ENCODE measurements at places on chromosomes 4 and X.

DNA sequence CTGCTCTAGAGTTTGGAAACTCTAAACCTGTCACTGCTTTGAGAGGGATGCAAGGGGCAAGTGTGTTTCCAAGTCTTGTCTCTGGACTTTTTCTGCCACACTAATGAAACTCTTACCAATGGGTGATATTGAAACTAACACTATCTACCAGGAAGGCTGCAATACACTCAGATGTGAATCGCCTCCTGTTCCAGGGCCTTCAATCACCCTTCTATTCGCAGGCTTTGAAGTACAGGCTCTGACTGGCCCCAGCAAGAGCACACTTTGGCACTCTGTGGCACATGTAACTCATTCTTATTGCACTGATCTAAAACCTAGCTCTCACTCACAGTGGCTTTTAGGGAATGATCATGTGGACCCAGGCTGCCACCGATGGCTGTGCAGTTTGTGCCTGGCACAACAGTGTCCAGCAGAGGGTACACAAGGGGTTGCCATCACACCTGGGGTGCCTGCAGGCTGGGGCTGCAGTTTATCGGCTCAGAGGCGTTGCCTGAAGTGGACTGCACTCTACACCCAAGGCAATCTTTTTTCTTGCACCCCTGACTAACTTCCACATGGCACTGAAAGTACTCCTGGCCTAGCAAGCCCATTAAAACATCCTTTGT is 210.8 kb downstream of the MGST2 start:
- no peak for DNase-seq

DNA sequence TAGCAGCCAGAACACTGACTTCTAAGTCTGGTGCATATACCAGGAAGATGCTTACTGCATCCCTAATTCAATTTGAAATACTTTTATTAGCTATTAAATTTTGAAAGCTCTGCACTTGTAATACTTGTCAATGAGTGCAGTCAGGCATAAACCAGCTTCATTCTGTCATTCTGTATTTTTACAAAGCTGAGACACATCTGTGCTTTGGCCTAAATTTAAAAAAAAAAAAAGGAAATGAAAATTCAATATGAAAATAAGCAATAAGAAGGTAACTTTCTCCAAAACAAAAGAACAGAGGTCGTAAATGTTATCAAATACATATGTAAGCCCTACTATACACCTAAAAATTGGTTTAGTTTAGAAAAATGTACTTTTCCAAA is 7.0 kb downstream of the SMIM14 start:
- no peak for DNase-seq

DNA sequence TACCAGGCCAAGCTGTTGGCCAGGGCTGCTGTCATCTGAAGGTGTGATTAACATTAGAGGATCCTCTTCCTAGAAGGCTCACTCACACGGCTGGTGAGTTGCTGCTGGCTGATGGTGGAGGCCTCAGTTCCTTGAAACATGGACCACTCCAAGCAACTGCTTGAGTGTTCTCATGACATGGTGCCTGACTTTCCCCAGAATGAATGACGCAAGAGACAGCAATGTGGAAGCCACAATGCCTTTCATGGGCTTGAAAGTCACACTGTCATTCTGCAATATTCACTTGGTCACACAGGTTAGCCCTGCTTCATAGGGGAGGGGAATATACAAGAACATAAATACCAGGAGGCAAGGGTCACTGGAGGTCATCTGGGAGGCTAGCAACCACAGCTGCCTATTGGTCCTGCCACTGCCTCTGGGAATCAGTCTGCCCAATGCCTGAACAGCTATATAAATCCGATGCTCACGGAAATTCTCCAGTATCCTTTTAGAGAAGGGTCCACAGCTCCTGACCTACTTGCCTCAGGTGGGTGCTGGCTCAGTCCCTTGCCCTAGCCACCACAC is 97.1 kb upstream of the MAML3 start:
- no peak for DNase-seq

DNA sequence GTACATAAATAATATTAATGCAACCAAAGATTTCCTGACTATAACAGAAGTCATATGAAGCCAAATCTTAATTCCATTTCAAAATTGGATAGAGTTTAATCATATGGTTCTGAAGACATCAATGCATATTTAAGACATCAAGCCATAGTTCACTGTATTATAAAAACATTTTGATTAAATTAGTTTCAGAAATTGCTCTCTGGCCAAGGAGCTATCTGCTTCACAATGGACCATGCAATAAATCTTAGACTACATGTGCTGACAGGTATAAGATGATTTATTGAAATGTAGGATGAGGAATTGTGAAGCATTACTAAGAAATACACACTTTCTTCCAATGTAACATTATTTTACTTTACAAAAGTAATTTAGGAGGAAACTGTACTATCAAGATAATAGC is 81.6 kb downstream of the MID1 start:
- no peak for DNase-seq

DNA sequence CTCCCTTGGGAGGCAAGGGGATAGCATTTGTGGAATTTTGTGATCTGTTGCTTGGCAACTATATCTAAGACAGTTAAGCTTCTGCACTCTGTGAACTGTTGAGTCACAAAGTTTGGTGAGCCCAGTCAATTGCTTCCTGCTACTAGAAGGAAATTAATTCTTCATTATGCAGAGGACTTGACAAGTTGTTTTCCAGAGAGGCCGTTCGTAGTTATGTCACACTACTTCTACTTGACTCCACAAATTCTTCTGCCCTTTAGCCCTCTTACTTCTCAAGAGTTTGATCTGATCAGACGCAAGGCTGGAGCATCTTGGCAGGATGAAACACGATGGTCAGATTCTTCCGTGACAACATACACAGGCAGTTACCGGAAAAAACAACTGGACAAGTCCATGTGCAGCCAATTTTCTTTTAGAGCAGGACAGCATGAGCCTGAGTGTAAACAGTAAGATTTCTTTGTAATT is at the start of gene C4orf51:
C4orf51 (plus strand) TSS at position 156 of the 465 bp plus-strand sequence; CDS start at position 214, 58 bp downstream.
- no peak for DNase-seq

- DNase-seq: no peak
Observed at GRCh38 chr4:119027811-119028210, 107.8 kb upstream of the MYOZ2 start.

- DNase-seq: no peak
Observed at GRCh38 chrX:1599791-1600405, 8.5 kb downstream of the AKAP17A start.

- DNase-seq: no peak
Observed at GRCh38 chr4:27191592-27191991, 331.0 kb downstream of the STIM2 start.

DNA sequence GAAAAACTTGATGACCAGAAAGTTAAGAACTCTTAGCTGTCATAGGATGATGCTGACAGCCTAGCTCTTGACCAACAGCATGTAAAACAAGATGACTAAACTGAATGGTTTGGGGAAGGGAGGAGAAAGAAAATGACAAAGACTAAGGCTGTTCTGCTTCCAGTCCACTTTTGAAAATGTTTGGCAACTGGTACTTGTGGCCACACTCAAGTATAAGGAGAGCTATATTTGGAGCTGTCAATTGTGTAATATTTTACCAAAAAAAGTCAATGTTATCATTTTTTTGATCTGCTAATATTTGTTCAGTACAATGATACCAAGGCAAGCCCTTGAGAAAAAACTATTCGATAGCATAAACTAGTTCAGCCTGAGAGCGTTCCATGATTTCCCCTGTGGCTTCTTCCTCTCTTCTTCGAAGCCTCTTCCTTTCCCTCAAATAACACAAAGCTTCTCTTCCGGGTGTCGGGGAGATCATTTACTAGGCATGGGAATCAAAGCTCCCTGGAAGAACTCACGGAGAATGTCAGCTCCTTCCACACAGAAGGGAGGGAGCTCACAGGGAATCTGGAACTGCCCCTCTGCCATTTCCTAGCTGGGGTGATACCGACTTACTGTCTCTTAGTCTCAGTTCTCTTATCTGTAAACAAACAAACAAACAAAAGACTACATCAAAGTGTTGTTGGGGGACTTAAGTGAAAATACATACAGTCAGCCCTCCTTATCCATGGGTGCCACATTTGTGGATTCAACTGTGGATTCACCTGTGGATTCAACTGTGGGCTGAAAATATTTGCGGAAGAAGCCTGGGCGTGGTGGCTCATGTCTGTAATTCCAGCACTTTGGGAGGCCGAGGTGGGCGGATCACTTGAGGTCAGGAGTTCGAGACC is 82.6 kb downstream of the SCD5 start:
- no peak for DNase-seq

DNA sequence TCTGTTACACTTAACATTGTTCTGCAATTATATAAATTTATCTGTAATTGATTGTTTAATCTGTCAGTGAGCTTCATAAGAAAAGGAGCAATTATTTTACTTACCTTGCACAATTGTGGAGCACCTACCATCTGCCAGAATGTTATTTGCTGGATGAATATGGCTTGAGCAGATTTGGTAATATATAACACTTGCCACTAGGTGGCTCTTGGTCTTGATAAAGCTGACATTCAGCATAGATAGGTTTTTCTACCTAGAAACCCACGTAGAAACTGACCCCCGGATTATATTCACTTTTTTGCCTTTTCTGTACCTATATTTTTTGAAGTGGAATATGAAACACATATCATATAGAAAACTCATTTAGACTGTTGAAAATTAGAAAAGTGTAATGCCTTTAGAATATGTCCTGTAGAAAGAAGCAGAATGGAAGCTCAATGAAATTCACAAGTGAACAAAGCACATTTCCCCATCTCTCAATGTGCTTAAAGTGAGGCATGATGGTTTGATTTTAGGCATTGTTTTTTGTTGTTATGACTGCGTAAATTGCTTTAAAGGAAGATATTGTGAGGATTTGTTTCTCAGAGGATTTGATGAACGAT is 9.5 kb downstream of the RBPJ start:
- no peak for DNase-seq

DNA sequence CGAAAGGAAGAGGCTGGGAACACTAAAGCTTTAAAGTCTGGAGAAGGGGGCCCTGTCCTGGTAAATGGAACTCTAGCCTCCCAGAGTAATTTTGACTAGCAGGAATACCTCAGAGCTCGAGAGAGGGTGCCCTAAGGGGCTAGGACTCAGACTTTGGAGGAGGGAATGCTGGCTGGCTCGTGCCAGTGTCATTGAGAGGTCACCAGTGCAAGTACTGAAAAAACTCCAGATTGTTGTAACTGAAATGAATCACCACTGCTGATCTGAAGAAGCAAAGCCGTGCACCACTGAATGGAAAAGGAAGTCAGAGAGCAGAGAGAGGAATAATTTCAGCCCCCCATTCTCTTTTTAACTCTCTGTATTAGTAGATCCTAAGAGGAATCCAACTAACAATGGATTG is 690.2 kb downstream of the FAT4 start:
- DNase-seq: no peak

- DNase-seq: no peak
Observed at GRCh38 chr4:2465032-2465431, 3.9 kb upstream of the RNF4 start.

DNA sequence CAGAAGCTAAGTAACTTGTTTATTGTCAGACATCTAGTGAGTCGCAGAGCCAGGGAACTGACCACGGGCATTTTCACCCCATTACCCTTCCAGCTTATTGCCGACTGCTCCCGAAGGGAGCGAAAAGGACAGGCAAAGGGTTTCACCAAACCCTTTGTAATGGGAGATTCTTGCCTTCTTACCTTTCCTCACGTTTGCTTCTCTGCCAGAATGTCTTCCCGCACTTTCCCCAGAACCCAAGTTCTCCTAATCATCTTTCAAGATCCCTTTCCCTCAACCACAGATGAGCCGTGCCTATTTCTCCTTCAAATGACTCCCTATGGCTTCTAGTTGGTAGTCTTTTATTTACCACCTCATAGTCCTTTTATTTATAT is 520 bp upstream of the SRP72 start:
- no peak for DNase-seq

DNA sequence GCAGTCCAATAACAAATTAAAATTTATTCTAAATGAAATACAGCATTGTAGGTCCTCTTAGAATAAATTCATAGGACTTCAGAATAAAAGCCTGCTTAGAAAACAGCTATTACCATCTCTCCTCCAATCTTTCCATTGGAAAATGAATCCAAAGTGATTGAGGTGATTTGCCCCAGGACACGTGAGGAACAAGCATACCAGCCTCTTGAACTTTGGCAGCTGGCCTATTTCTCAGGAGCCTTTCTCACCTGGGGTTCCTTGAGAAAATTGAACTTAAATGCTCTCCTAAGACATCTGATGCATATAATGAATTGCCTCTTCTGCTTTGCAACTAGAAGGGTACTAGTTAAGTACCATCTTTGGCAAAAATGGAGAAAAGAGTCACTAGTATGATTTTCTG is 13.5 kb downstream of the ARHGAP24 start:
- no peak for DNase-seq

DNA sequence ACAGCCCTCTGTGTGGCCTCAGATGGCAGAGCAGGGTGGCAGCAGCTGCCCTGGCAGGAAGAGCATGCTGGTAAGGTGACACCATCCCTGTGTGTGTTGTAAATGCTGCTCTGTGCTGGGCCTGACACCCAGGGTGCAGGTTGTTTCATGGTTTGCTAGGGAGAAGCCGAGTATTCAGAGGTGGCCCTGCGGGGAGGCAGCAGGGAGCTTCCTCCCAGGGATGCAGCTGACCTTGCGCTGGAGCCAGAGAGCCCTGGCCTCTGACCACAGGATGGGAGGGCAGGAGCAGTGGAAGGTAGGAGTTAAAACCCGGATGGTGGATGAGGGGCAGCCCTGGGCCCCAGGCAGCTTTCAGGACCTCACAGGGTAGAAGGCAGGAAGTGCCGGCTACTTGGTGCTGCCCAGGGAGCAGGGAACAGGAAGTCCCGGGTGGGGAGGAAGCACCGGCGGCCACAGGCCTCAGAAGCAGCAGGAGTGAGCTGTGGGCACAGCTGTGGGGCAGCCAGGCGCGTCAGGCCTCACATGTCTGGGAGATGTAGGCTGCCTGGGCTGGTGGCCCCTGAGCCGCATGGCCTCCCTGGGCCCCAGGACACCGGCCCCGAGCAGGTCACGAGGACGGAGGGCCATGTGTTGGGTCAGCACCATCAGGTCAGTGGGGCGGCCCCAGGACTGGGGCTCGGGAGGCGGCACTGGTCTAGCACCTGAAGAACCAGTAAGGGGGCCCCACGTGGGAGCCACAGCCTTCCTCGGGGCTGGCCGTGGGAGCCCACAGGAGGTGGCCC is 19.1 kb downstream of the SH3BP2 start:
- peak; percentile 71 for DNase-seq

DNA sequence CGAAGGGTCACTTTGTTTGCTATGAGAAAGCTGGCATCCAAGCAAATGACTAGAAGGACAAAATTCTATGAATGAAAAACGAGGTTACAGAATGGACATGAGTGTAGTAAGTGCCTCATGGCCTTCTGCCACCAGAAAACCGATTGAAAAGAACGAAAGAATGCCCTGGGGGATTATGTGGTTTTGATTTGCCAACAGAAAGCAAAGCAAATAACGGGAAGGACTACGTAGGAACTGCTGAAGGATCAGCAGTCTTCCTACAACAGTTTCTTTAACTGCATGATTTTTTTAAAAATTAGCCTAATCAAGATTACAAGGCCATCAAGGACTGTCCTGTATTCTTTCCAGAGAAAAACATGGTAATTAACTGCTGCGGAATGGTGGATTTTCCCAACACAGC is 50.6 kb downstream of the NRK start:
- DNase-seq: no peak

GRCh38 chrX:87583679-87584078 is 66.1 kb downstream of the KLHL4 start:
- no peak for DNase-seq

- DNase-seq: no peak
Observed at GRCh38 chr4:78862314-78862737, 76.9 kb downstream of the PAQR3 start.

Data from smooth muscle cell of the brain vasculature (primary cell).